ENCODE measurements at places on chromosomes 12 and 14. TPM values are rescaled to one million over a fixed set of nuclear protein-coding genes. Genes with fewer than 3 reads are reported as not detected.

Gene KRT3
- not detected for polyA plus RNA-seq

DNA sequence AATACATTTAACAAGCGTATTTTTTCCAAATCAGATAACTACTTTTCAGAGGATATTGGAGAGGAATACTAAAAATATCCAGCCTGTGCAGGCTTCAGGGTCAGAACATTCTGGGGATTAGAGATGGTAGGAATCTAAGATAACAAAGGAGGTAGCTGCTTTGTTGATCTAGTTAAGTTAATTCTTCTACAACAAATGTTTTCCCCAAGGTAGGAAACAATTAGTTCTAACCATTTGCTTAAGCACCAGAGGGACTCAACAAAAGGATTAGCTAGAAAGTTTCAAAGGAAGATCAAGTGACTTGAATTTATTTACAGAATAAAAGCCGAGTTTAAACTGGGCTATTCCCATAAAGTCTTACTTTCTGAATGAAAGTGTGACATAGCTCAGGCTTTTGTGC is 524.2 kb downstream of the TMTC2 start:
- DNase-seq: no peak

DNA sequence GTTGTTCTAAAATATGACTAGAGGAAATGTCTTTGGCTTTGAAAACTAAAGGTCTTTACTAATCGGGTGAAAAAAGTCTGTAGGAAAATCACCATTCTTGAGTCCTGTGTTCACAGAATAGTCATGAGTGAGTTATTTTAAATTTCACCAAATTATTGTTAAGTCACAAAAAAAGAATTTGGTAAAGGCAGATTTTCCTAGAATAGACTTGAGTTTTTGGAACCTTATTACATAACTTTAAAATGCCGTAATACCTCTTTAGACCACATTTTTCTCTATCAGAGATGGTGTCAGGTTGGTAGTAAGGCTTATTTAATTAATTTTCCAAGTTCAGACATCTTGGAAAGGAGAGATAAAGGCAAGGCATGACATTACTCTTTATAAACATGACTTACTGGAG is 184.7 kb upstream of the GARIN2 start:
- no peak for DNase-seq

GRCh38 chr12:105454688-105455087 is 124.2 kb downstream of the C12orf75 start:
- DNase-seq: no peak

GRCh38 chr12:3565985-3566384 is 75.0 kb downstream of the PRMT8 start:
- DNase-seq: no peak

GRCh38 chr14:53325176-53325806 is 172.2 kb upstream of the DDHD1 start:
- DNase-seq: peak; percentile 21

- no peak for DNase-seq
These were observed 110.1 kb upstream of the USP44 start for GRCh38 chr12:95661360-95661759.

All from left renal cortex interstitium (tissue), 4 donors.